Dermis lymphatic vessel endothelial cell (primary cell): ENCODE measurements at places on chromosomes 11 and 22. TPM values are rescaled to one million over a fixed set of nuclear protein-coding genes. Genes with fewer than 3 reads are reported as not detected.

Gene RBM4
- total RNA-seq: 132 and 183 TPM in 2 replicates

Gene MYOD1
- total RNA-seq: not detected in 2 replicates

Gene ADM
- 86.0 and 354 TPM in 2 replicates for total RNA-seq

Gene SHANK3
- total RNA-seq: 9.4 and 17.3 TPM in 2 replicates

Gene MAJIN
- total RNA-seq: not detected in 2 replicates
